Stimulated activated CD4-positive, alpha-beta T cell treated with anti-CD3 and anti-CD28 coated beads, Interleukin-1b, Interleukin-23, amount 100 ng/mL, for 1 hour (primary cell): ENCODE measurements at places on chromosomes 16 and 17.

DNA sequence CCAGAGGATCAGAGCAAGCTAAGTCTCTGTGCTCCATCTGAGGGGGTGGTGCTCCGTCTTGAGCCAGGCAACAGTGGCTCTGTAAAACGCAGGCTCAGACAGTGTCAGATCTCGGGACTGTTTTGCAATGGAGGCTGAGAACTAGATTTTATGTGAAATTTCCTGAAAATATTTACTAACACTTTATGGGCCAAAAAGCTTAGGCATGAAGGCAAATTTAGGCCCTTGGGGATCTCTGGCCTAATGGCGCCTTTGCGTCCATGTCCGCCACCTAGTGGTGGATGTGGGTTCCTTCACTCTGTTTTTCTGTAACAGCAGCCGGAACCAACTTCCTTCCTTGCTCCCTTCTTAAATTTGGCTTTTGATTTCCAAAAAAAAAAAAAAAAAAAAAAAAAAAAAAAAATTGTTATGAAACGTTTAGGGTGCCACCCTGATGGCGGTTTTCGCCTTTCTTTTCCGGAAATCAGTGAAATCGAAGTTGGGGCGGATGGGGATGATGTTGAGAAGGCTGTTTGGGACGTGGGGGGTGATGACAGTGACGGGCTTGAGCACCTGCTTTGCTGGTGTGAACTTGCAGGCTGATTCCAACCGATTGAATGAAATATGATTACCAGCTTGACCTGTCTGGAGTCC, 14.0 kb upstream of the ELAC2 start:
- DNase-seq = no peak

DNA sequence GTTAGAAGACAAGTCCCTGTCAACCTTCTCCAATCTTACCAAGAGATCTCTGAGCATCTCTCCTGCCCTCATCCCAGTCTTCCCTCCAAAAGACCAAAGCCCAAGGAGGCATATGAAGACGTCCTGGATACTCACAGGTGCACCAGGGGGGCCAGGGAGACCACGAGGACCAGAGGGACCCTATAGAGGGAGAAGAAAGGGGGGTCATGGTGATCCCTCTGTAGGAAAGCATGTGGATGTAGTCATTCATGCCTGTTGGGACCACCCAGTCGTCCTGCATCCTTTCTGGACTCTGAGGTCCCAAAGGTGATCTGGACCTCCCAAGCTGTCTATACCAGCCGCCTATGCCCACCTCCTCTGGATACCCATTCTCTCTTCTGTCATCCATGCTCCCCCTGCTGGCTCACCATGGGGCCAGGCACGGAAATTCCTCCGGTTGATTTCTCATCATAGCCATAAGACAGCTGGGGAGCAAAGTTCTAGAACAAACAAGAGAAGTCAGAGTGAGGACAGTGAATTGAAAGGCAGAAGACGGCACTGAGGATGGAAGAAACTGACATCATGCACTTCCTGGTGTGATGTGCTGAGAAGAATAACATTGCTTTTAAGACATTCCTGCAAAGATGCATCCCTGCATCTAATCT, 3.3 kb downstream of the COL1A1 start:
- no peak for DNase-seq

GRCh38 chr17:3887804-3888203, 5.0 kb downstream of the CAMKK1 start:
- no peak for DNase-seq

DNA sequence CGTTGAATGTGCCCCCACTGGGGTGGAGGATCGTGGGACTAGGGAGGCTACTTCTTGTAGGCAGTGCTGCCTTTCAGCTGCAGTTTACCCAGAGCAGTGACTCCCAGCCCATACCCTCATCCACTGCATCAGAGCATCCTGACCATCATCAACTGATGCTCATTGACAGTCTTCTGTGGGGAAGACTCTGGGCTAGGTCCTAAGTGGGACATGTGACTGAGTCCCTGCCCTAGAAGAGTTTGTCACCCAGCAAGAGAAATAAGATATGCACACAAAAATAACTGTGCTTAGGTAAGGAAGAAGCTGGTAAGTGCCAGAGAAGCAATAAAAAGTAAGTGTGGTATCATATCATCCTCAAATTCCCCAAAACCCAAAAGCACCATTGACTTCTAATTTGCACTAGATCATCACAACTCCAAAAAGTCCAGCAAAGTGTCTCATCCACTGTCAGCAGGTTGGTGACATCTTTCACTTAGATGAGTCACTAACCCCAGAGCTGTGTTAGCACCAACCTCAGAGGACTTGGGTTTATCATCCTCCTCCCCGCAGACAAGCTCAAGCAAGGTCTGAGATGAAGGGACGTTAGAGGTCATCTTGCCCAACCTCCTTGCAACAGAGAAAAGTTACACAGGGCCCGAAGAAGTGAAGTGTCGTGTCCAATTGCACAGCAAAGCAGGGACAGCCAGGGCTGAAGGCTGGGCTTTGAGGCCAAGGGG, 99.0 kb downstream of the CCDC182 start:
- no peak for DNase-seq

DNA sequence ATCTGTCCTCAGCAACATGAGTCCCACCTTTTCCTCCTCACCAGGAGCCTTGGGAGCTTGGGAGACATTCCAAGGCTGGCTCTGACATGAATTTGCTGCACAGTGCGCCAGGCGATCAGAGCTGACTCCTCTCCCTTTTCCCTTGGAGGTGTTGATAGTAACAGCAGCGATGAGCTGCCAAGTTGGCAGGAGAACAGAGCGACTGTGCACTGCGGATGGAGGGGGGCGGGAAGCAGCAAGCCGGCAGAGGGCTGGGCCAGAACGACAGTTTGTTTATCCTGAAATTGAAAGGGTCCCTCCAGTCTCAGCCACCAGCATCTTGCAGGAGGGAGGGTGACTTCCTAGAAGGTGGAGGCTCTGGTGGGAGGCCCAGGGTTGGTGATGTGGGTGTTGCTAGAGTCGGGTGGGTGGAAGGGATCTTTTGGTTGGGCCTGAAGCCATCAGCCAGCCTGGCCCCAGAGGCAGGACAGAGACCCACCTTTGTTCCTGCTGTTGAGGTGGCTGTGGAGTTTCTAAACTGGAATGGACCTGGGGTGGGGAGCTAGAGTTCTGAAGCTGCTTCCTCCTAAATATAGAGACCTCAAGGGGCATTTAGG, 22.5 kb upstream of the DYNLL2 start:
- DNase-seq = no peak

GRCh38 chr16:12899529-12900143, 1.8 kb upstream of the SHISA9 start:
- no peak for DNase-seq

GRCh38 chr16:69106491-69107315, 1.2 kb downstream of the HAS3 start:
- no peak for DNase-seq

DNA sequence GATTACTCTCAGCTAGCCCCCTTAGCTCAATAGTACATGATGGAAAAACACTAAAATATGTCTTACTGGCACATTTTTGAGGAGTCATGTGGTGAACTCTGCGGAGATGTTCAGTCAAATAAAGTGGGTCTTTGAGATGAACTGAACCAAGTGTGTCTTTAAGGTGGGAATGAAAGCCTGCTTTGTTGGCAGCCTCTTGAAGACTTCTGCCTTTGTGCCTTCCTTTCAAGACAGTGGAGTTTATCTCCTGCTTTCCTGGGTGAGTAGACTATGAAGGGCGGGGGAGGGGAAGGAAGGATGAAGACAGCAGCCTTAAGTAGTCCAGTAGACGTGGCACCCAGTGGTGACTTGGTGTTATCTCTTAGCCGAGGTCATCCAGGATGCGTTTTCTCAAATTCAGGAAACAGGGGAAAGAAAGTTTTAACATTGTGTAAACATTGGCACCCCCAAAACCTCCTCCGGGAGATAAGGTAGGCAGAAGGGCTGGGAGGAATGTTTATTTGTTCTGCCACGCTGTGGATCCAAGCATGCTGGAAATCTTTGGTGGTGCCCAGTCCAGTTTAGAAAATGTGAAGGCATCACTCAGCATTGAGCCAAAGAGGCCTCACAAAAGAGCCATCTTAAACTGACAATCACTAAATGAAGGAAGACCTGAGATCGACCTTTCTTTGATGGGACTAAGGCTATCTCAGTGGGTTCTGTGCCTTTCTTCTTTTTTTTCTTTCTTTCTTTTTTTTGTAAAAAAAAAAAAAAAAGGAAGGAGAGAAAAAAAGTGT, 220.6 kb downstream of the FTO start:
- DNase-seq = no peak

GRCh38 chr17:49755663-49756283, 8.2 kb downstream of the FAM117A start:
- no peak for DNase-seq

DNA sequence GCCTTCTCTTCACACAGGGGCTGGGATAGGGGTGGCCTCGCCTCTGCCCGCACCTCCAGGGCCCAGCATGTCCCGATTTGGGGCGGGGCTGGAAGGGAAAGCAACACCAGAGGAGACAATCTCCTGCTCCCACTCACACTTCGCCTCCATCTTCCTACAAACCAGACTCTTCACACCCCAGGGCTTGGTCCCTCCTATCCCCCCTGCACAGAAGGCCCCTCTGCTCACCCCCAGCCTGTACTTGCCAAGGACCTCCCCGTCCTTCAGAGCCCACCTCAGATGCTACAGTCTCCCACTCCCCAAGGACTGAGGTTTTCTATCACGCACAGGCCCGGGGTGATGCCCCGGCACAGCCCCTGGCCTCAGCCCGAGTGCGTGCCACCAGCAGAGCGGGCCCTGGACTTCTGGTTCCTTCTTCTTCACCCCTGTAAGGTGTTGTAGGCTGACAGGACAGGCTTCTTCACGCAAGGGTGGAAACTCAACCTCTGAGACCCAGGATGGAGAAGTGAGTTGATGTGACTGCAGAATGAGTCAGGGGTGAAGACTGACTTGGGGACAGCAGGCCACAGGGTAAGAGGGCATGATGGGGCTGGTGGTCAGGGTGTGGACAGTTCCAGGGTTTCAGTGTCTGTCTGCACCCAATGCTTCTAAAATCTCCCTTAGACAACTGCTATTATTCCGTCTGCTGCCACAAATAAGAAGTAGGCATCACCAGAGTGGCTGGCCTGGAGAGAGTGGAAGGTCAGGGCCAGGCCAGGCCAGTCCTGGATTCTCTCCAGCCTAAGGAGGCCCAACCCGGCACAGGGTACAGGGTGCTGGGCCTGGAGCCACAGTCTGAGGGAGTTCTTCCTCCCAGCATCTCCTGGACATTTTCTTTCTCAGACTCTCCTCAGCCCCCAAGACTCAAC, 2.5 kb downstream of the ITGAE start:
- no peak for DNase-seq

DNA sequence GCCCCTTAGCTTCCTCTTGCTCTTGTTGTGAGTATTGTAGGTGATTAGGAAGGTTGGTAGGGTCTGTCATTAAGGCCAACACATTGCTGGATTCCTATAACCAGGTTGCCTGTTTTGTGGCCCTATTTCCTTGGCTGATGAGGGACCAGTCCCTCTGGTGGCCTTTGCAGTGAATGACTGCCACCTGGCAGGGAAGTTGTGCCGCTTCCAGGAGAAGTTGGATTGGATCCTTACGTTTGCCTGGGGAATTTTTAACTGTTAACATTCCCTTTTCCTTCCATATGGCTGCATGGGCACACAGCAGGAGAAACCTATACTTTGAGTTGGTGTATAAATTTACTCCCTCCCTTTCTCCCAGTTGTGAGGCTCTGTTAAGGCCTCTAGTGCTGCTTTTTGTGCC, 32.4 kb downstream of the LCMT1 start:
- DNase-seq = no peak

DNA sequence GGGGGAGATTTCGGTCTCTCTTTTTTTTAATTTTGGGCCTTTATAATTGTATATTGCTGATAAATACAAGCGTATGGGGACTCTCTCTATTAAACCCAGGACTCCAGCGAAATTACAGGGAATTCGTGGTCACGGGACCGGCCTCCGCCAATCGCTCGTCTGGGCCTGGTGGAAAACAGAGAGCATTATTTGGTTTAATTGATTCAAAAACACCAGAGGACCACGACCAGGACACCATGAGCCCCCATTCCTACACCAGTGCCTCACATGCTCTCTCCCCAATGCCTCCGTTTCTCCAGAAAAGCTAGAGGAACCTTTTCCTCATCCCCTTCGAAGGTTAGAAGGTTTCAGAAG, at the start of gene HOXB2:
HOXB2 (minus strand) TSS at position 88 of the 354 bp plus-strand sequence. CDS start 198 bp downstream, outside the sequence.
- no peak for DNase-seq

DNA sequence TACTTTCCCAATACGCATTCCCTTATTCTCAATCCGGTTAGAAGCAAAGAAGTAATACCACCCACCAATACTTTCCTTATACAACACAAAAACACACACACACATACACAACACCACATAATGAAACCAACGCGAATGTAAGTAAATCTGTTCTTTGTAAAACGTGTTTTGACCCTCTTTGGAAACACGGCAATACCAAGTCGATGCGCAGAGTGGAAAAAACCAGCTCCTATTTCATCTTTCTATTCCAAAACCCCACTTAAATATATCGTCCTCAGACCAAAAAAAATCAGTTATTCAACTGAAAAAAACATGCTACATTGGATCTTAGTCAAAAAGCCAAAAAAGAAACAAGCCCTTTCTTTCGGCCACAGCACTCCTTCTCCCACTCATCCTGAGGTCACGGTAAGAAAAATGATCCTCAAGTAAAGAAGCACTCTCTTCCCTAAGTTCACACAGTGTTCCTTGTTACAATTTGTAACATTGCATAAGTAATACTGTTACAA, 31.0 kb upstream of the ARL4D start:
- no peak for DNase-seq

- DNase-seq = no peak
These were observed 4.4 kb upstream of the SCPEP1 start for GRCh38 chr17:56973520-56973919.
